ENCODE measurements at places on chromosomes 3 and 15.

- no peak overlapping the region for H3K27ac ChIP-seq
- no peak for DNase-seq
- H3K4me3 ChIP-seq = no peak overlapping the region
- peaks cover 5% of the 10 kb centered on the region for H3K36me3 ChIP-seq
- peaks cover 4% of the 10 kb centered on the region for H3K4me1 ChIP-seq
Measured at GRCh38 chr15:67564968-67565345, 22.5 kb downstream of the MAP2K5 start.

- peaks cover 86% of the 10 kb centered on the region for H3K27me3 ChIP-seq
- DNase-seq = no peak
- H3K4me3 ChIP-seq = no peak overlapping the region
- peaks cover 39% of the 10 kb centered on the region for H3K4me1 ChIP-seq
- no peak overlapping the region for H3K27ac ChIP-seq
Measured at GRCh38 chr3:158100681-158101080, 5.5 kb downstream of the SHOX2 start.

DNA sequence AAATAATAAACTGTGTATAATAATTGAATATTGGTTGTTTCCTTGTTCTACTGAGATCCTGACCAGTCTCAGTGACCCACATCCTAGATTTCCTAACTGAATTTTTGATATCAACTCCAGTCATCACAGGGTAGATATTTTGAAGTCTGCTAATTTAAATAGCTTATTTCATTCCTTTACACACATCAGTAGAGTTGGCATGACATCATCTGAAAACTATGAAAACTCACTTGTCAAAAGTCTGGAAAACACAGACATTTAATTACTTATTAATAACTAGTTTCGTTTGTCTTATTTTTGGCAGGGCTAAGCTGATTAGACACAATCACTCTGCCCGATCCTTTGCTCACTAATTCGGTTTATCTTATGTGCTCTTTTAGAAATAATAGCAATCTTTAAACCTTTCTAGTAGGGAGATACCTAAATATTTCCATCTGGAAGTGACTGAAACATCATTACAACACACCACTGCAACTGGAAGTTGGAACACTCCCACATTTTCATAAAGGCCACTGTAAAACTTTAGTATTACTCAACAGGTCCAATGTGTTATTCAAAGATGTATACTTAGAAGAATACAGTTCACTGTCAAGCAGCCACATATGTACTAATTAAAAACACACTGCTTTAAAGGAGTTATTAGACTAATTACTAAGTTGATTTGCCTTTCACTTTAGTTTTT lies 198.4 kb upstream of the ZNF717 start:
- H3K4me1 ChIP-seq = no peaks in the 10 kb centered on the region
- H3K36me3 ChIP-seq = no peaks in the 10 kb centered on the region
- H3K4me3 ChIP-seq = no peak overlapping the region
- no peak for DNase-seq

DNA sequence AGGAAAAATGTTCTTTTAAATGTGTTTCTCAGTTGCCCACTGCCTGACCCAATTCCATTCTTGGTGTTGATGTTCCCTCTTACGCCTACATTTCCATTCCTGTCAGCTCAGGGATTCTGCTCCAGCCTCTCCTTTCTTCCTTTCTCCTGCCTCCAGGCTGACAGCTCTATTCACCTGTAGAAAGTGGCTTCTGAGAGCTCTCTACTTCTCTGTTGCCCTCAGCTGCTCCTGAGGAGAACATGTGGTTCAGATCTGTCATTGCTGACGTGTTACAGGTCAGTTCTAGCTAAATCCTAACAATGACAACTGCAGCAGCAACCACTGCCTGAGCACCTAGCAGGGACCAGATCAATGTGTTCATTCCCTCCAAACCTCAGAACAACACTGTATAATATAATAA lies 144.9 kb upstream of the PLAAT1 start:
- no peaks in the 10 kb centered on the region for H3K36me3 ChIP-seq
- no peaks in the 10 kb centered on the region for H3K27me3 ChIP-seq
- no peaks in the 10 kb centered on the region for H3K4me1 ChIP-seq
- no peak overlapping the region for H3K27ac ChIP-seq
- no peak for DNase-seq
- no peak overlapping the region for H3K4me3 ChIP-seq

- no peaks in the 10 kb centered on the region for H3K27me3 ChIP-seq
- no peak overlapping the region for H3K4me3 ChIP-seq
- DNase-seq = no peak
Measured at GRCh38 chr3:154214306-154214705, 93.1 kb downstream of the ARHGEF26 start.

- H3K27me3 ChIP-seq = no peaks in the 10 kb centered on the region
- H3K36me3 ChIP-seq = no peaks in the 10 kb centered on the region
- no peak for DNase-seq
- no peaks in the 10 kb centered on the region for H3K4me1 ChIP-seq
Measured at GRCh38 chr3:37494216-37494615, 319.8 kb upstream of the LRRFIP2 start.

- no peak overlapping the region for H3K27ac ChIP-seq
- H3K4me1 ChIP-seq = no peaks in the 10 kb centered on the region
- DNase-seq = no peak
- no peaks in the 10 kb centered on the region for H3K36me3 ChIP-seq
Measured at GRCh38 chr3:179100652-179101051, 29.0 kb upstream of the ZMAT3 start.

- no peak for DNase-seq
- no peak overlapping the region for H3K27ac ChIP-seq
- H3K4me1 ChIP-seq = peaks cover 14% of the 10 kb centered on the region
- H3K4me3 ChIP-seq = no peak overlapping the region
- H3K36me3 ChIP-seq = peaks cover 12% of the 10 kb centered on the region
Measured at GRCh38 chr3:150414258-150414657, 6.2 kb downstream of the TSC22D2 start.

DNA sequence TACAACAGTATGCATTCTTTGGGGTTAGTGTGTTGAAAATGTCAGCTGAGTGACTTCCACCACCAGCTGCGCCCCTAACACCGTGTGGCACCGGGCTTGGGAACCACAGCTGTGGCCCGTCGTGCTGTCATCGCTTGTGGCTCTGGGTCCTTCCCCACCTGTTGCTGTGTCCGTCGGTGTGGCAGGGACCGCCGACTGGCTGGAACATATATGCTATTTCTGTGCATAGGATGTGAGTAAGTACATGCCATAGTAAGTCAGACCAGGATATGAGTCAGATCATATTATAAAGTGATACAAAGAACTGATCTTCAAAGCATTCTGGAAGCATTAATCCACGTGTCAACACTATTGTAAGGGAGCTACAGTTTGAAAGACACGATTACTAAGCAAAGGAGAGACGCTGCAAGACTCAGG lies 31.9 kb downstream of the EHD4 start:
- no peak for DNase-seq
- no peaks in the 10 kb centered on the region for H3K27me3 ChIP-seq
- H3K4me1 ChIP-seq = peaks cover 28% of the 10 kb centered on the region
- H3K36me3 ChIP-seq = peaks cover 5% of the 10 kb centered on the region
- H3K4me3 ChIP-seq = no peak overlapping the region

DNA sequence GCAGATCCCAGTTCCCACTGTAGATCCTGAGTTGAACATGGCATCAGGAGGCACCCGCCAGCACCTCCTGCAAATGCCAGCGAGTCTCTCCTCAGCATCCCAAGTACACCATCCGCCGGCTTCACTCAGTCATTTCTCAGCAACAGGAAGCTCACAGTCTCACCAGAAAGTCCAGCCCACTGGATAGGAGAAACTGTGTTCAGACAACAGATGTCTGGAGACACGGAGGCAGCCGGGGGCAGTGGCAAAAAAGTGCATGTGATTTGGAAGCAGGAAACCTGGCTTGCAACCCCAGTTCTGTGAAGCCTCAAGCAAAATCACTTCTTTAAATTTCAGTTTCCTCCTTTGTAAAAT lies 68.7 kb downstream of the SRGAP3 start:
- H3K36me3 ChIP-seq = no peaks in the 10 kb centered on the region
- no peaks in the 10 kb centered on the region for H3K27me3 ChIP-seq
- no peak for DNase-seq
- peaks cover 38% of the 10 kb centered on the region for H3K4me1 ChIP-seq
- H3K27ac ChIP-seq = no peak overlapping the region

GRCh38 chr3:37855363-37855970 lies 6.2 kb upstream of the CTDSPL start:
- peaks cover 8% of the 10 kb centered on the region for H3K4me1 ChIP-seq
- H3K36me3 ChIP-seq = no peaks in the 10 kb centered on the region
- H3K27ac ChIP-seq = no peak overlapping the region
- no peaks in the 10 kb centered on the region for H3K27me3 ChIP-seq

- no peak overlapping the region for H3K4me3 ChIP-seq
- DNase-seq = no peak
- no peak overlapping the region for H3K27ac ChIP-seq
- peaks cover 27% of the 10 kb centered on the region for H3K4me1 ChIP-seq
Measured at GRCh38 chr3:52202384-52203077, 4.6 kb downstream of the ALAS1 start.

DNA sequence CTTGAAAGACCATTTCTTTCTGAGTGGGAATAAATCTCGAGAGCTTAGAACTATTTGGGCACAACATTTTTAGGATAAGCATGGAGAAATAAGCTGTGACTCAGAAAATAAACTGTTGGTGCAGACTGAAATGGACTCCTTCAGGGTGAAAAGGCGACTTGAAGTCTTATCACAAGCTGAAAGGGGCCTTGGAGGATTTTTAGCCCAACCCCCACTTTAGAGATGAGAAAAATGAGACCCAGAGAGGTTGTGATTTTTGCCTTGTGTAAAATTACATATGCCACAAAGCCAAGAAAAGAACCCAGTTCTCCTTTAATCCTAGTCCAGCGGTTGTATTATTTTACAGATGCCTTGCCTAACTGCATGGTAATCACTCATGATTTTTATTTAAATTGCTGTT lies 1.5 kb downstream of the ATP1B3 start:
- H3K27me3 ChIP-seq = no peaks in the 10 kb centered on the region
- no peak overlapping the region for H3K4me3 ChIP-seq
- no peak for DNase-seq
- no peaks in the 10 kb centered on the region for H3K36me3 ChIP-seq
- H3K27ac ChIP-seq = no peak overlapping the region

DNA sequence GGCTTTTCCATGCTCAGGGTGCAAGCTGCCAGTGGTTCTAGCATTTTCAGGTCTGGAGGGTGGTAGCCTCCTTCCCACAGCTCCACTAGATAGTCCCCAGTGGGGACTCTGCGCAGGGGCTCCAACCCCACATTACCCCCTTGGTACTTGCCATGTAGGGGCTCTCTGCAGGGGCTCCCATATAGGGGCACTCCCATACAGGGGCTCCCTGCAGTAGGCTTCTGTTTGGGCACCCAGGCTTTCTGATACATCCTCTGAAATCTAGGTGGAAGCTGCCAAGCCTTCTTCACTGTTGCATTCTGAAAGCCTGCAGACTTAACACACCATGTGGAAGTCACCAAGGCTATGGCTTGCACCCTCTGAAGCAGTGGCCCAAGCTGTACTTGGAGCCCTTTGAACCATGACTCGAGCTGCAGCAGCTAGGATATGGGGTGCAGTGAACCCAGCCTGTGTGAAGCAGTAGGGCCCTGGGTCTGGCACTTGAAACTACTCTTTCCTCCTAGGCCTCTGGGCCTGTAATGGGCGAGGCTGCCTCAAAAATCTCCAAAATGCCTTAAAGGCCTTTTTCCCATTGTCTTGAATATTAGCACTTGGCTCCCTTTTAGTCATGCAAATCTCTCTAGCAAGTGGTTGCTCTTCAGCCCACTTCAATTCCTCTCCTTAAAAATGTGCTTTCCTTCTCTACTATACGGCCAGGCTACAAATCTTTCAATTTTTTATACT lies 96.4 kb downstream of the TPRA1 start:
- no peaks in the 10 kb centered on the region for H3K4me1 ChIP-seq
- H3K27me3 ChIP-seq = no peaks in the 10 kb centered on the region
- H3K27ac ChIP-seq = no peak overlapping the region
- DNase-seq = no peak
- no peak overlapping the region for H3K4me3 ChIP-seq
- no peaks in the 10 kb centered on the region for H3K36me3 ChIP-seq

DNA sequence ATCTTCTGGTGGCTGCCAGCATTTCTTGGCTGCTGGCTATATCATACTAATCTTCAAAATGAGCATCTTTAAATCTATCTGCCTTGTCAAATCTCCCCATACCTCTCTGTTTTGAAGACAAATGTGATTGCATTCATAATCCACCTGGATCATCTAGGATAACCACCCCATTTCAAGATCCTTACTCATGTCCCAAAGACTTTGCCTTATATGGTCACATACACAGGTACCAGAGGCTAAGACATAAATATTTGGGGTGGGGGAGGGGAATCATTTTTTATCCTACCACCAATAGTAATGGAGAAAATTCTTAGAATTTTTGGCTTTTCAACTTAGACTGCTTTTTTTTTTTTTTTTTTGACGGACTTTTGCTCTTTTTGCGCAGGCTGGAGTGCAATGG lies 970.8 kb downstream of the PLOD2 start:
- H3K36me3 ChIP-seq = no peaks in the 10 kb centered on the region
- no peak for DNase-seq
- H3K27me3 ChIP-seq = no peaks in the 10 kb centered on the region
- H3K4me1 ChIP-seq = no peaks in the 10 kb centered on the region
- H3K27ac ChIP-seq = no peak overlapping the region

DNA sequence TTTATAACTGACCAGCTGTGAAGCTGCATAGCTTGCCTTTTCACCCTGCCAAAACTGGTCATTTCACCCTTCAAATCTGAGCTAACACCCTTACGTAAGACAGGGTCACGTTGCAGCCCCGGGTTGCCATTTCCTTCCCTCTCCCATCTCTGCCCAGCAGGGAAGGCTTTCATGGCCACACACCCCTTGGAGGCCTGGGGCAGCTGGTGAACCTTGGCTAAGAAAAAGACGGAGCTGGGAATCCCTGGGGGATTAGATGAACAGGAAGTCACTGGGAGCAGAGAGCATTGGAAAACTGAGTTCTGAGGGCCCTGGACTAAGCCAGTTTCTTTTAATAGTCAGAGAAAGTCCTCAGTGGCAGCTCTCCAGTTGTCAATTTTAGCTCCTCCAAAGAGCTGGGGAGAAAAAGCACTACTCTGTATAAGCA lies 67.8 kb downstream of the TTC23 start:
- H3K27me3 ChIP-seq = no peaks in the 10 kb centered on the region
- no peaks in the 10 kb centered on the region for H3K36me3 ChIP-seq
- no peaks in the 10 kb centered on the region for H3K4me1 ChIP-seq

GRCh38 chr3:128083396-128083795 lies 31.2 kb downstream of the SEC61A1 start:
- H3K4me1 ChIP-seq = no peaks in the 10 kb centered on the region
- H3K27me3 ChIP-seq = no peaks in the 10 kb centered on the region
- DNase-seq = no peak

- H3K4me3 ChIP-seq = no peak overlapping the region
- DNase-seq = no peak
- H3K27ac ChIP-seq = no peak overlapping the region
- H3K36me3 ChIP-seq = no peaks in the 10 kb centered on the region
Measured at GRCh38 chr3:176961916-176962315, 235.4 kb downstream of the TBL1XR1 start.

DNA sequence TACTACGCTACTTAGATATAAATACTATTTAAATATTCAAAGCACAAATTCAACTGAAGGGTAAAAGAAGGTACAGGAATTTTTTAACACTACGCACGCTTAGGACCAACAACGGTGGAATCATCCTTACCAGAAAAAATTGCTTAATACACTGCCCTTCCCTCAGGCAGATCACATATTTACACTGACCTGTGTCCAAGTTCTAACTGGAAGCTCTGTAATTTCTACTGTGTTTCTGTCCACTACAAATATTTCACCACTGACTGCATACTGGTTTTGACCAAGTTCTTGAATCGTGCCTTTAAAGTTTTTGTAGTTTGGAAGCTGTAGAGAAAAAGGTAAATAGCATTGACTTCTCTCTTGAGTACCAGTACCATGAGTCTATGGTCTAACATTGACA lies 44.2 kb downstream of the TOP2B start:
- no peaks in the 10 kb centered on the region for H3K4me1 ChIP-seq
- H3K4me3 ChIP-seq = no peak overlapping the region
- DNase-seq = no peak
- no peak overlapping the region for H3K27ac ChIP-seq
- no peaks in the 10 kb centered on the region for H3K27me3 ChIP-seq
- H3K36me3 ChIP-seq = peaks cover 84% of the 10 kb centered on the region

Measured in natural killer cell (primary cell).